ENCODE measurements at places on chromosomes 13 and 19.

GRCh38 chr19:38683393-38684077 lies 36.1 kb downstream of the ACTN4 start:
- DNase-seq, result peak; percentile 95

DNA sequence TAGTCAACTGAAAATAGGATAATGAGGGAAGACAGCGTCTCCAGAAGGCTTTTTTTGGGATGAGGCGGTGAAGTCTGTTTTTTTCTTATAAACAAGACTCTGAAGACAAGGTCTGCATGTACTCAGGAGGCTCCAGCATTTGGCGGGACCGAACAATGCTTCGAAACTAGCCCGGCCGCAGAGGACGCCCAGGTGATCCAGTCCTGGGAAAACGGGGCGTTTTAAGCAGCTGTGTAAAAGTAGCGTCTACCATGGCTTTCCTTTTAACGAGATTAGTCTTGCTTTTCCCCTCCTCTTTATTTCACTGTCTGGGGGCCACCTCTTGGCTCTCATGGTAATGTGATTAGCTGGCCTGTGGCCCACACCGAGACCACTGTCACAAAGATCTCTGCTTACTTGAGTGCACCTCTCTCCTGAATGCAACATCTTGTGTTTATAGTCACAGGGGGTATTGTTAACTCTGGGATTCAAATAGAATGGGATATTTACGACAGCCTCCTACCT lies 29.4 kb upstream of the GTF3A start:
- DNase-seq, result no peak

DNA sequence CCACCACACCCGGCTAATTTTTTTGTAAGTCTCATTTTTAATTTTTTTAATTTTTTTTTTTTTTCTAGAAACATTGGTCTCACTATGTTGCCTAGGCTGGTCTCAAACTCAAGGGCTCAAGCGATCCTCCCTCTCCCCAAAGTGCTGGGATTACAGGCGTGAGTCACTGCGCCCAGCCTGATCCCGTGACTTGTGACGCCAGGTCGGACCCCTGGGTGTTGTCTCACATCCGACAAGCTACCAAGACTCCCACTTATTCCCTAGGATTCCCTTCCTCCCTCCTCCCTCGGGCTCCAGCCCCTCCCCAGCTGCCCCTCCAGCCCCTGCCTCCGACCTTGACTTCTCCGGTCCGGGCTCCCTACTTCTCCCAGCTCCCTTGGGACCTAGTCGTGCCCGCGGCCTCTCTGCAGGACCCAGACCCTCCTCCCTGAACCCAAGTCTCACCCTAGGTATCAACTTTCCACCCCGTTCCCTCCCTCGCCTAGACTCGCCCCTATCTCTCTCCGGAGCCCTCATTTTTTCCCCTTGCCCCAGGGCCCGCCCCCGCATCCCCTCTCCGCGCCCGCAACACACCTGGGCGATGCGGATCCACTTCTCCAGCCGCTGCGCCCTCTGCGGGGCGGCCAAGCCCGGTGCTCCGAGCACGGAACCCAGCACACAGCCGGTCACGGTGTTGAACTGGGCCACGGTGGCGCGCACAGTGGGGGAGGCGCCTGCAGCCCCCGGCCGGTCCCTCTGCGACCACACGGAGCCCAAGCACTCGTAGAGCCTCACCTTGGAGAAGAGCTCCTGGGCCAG lies 13.1 kb downstream of the RGL3 start:
- DNase-seq, result no peak

DNA sequence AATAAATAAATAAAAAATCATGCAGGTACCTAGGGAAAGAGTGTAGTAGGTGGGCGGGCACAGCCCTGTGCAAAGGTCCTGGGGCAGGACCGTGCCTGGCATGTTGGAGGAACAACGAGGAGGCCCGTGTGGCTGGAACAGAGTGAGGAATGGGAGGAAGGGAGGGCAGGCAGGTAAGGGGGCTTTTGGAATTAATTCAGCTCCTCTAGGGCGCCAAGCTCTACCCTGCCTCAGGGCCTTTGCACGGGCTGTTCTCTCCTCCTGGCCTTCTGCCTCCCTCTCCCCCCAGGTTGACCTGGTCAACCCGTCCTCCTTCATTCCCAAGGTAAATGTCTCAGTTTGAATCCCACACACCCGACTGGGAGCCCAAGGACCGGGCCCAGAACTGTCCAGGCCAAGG lies 31.1 kb upstream of the SEMA6B start:
- DNase-seq, result no peak

- DNase-seq, result no peak
These were observed 147.3 kb downstream of the SLC7A1 start for GRCh38 chr13:29448174-29448573.

DNA sequence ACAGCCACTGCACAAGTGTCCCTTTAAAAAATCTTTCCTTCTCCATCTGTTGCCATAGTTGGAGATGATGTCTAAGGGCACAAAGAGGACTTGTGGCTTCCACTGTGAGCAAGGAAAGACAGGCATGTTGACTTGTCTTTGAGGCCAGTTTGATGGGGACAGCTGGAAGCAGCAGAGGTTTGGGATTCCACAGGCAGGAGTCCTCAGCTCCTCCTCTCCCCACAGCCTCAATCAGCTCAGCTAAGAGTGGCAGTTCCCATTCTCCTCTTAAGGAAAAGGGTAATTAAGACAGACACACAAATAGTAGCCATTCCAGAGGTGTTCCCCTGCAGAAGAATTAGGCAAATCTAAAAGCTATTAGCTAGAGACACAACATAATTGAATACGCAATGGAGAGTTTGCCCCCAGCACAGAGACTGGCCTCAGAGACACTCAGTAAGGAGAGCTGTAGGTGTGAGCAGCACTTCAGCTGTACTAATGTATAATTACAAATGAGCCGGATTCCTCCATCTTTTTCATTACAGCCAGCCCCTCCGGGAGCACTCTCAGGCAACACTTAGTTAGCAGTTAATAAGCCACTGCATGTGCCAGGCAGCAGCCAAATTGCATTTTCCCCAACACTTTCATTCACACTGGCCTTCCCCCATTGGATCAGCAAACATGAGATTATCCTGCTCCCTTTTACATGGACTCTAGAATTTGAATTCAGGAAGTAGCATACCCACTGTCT lies 434.0 kb downstream of the FOXO1 start:
- DNase-seq, result peak; percentile 13

DNA sequence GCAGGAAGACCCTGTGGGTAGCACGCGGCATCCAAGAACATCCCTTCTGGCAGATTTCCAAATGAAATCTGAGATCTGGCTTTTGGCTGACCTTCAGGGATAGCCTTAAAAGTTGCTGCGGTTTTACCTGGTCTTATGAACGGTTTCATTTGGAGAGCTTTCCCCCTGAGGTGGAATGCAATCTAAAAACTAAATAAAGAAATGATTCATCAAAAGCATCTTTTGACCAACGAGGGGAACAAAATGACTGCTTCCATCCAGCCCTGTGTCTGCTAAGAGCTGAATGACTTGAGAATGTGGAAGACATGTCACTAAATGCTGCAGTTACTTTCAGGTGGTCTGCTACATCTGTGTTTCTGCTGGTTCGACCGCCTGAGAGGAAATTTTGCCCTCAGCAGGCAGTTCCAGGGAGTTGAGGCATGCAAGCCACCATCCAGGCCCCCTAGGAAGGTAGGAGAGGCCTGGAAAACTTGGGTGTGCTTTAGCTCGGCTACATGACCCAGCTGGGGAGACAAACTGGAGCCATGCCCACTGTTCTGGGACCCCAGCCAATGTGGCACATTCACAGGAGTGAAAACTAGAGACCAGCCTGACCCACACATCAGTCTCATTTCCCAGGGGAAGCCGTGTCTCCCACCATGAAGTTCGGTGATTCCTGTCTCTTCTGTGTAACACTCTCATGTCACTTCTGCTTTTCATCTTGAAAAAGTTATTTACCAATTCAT lies 175.1 kb upstream of the KL start:
- DNase-seq, result no peak

DNA sequence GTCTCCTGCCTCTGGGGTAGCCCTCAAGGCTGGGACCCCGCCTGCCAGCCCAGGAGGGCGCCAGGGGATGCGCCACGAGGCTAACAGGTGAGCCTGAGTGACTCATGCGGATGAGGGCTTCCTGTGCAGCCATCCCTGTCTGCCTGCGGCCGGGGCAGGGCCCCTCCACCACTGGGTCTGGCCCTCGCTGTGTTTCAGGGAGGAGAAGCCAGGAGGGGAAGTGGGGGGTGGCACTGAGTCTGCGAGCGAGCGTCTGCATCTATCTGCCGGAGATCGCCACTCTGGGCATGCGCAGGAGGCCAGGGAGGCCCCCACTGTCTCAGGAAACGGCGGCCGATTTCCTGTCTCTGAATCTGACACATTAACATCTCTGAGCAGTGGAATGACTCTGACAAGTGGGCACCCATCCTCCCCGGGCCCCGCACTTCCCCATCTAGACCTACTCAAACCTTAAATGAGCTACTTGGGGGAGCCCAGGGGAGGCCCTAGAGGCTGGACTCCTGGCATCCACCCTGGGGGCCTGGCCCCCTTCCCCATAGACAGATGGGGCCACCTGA lies 19.7 kb downstream of the RFX1 start:
- peak; percentile 88 for DNase-seq

- no peak for DNase-seq
These were observed 112.4 kb upstream of the VSTM2B start for GRCh38 chr19:29413435-29413834.

- peak; percentile 76 for DNase-seq
These were observed 25.5 kb upstream of the SLC1A5 start for GRCh38 chr19:46813839-46814358.

DNA sequence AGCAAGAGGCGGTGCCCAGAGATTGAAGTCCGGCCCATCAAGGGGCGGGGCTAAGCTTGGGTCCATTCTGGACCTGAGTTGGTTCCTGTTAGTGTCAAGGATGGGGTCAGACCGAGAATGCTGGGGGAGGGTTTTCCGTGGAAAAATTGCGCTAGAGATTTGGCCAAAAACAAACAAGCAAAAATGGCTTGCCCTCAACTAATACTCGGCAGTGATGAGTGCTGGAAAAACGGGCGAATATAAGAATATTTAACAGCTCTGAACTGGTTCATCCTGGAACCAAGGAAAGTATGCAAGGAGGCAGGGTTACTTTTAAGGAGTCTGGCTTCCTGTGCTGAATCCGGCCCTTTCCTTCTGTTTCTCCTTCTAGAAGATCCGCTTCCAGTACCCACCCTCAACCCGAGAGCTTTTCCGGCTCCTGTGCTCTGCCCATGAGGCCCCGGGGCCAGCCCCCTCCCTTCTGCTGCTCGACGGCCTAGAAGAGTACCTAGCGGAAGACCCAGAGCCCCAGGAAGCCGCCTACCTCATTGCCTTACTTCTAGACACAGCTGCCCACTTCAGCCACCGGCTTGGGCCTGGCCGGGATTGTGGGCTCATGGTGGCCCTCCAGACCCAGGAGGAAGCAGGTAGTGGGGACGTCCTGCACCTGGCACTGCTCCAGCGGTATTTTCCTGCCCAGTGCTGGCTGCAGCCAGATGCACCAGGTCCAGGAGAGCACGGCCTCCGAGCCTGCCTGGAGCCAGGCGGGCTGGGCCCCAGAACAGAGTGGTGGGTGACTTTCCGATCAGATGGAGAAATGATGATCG lies 880 bp downstream of the SWSAP1 start:
- DNase-seq, result no peak

DNA sequence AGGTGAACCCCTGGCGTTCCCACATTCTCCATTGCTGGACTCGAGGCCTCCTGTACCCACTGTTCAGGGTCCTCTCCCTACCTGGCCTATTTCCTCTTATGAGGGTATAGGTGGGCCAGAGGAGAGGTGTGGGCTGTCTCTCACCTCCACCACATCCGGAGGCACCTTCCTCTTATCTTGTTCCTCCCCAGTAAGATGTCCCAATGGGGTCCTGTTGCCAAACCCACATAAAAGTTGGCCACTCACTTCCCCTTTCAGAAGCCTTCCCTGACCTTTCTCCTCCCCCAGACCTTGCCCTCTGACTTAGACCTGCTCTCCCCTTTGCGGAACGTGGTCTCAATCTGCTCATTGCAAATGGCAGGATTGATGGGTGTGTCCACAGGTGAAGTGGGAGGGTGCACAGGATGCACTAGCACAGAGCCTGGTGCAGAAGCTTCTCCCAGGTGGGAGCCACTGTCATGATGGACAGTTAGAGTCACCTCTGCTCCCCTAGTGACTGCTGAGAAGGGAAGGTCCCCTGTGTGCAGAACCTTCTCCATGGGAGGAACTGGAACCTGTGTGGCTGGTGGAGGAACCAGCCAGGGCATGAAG lies 1.3 kb downstream of the CYP4F3 start:
- DNase-seq, result no peak

GRCh38 chr19:45569619-45570421 lies 14.8 kb downstream of the OPA3 start:
- DNase-seq, result peak; percentile 58

DNA sequence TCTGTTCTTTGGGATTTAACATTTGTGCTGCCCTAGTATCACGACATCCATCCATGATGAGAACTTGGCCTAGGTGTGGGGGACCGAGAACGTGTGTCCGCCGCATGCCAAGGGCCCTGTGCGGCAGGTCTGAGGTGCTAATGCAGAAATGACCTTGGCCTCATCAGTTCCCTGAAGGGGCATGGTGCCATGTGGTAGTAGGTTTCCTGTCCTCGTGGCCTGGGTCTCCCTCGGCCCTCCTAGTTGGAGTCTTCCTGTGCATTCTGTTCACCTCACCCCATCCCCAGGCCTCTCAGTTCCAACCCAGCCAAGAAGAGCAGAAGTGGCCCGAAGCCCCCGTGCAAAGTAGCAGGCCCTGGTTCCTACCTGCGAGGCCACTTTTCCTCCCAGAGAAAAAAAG lies 59.8 kb downstream of the GGACT start:
- no peak for DNase-seq

- peak; percentile 57 for DNase-seq
These were observed 13.8 kb downstream of the ATP12A start for GRCh38 chr13:24693862-24694471.

- peak; percentile 80 for DNase-seq
These were observed 86.0 kb downstream of the ING1 start for GRCh38 chr13:110799246-110800236.

Data from EH (cell line).